ENCODE measurements at places on chromosomes 6 and 20. TPM values are rescaled to one million over a fixed set of nuclear protein-coding genes. Genes with fewer than 3 reads are reported as not detected.

The CHRNA4 gene
- total RNA-seq = not detected

The ARMC2 gene
- total RNA-seq = 2.4 TPM

The PTCHD4 gene
- total RNA-seq = 0.10 TPM

The RHAG gene
- not detected for total RNA-seq

The PRR18 gene
- not detected for total RNA-seq

The BMP7 gene
- total RNA-seq = not detected

The SLC35D3 gene
- 0.52 TPM for total RNA-seq

The PTK6 gene
- total RNA-seq = 0.52 TPM

The SLC22A2 gene
- total RNA-seq = not detected

The CSE1L gene
- 33.6 TPM for total RNA-seq

The KIFC1 gene
- total RNA-seq = 0.94 TPM

The APCDD1L gene
- not detected for total RNA-seq

The PSORS1C1 gene
- not detected for total RNA-seq

The NKX2-4 gene
- total RNA-seq = not detected

The CST2 gene
- not detected for total RNA-seq

The RSPO4 gene
- not detected for total RNA-seq

The TDRD6 gene
- not detected for total RNA-seq

The CCR6 gene
- total RNA-seq = 14.8 TPM

The OXT gene
- total RNA-seq = not detected

The NRSN1 gene
- not detected for total RNA-seq

The RAB44 gene
- total RNA-seq = 1.3 TPM

The PGC gene
- 0.10 TPM for total RNA-seq

The HSD17B8 gene
- total RNA-seq = 6.4 TPM

The UBE2C gene
- 1.6 TPM for total RNA-seq

The WFDC10B gene
- not detected for total RNA-seq

The HSPA1L gene
- total RNA-seq = 2.7 TPM

The SPATA25 gene
- 0.52 TPM for total RNA-seq

The PLCB1 gene
- total RNA-seq = 14.6 TPM

The ARMH2 gene
- not detected for total RNA-seq

The PAK5 gene
- not detected for total RNA-seq

The TGM2 gene
- total RNA-seq = 0.73 TPM

The PABPC1L gene
- total RNA-seq = 6.6 TPM

The COL11A2 gene
- total RNA-seq = 0.63 TPM

The EYA2 gene
- total RNA-seq = 0.10 TPM

The GTF3C6 gene
- total RNA-seq = 16.5 TPM

The HLA-DPB1 gene
- total RNA-seq = 166 TPM

The ULBP3 gene
- 0.84 TPM for total RNA-seq

The MEA1 gene
- 17.7 TPM for total RNA-seq

The CLDN20 gene
- total RNA-seq = not detected

The E2F1 gene
- total RNA-seq = 2.0 TPM

The LINC00237 gene
- total RNA-seq = not detected

The C20orf141 gene
- total RNA-seq = not detected

The HEY2 gene
- 0.10 TPM for total RNA-seq

The GJA10 gene
- not detected for total RNA-seq

The FKBP1C gene
- total RNA-seq = 0.73 TPM

The BPIFB1 gene
- total RNA-seq = not detected

The ULBP1 gene
- total RNA-seq = 0.10 TPM

The C20orf202 gene
- not detected for total RNA-seq

The DEK gene
- 93.3 TPM for total RNA-seq

The CLPSL2 gene
- not detected for total RNA-seq

The SEC23B gene
- total RNA-seq = 25.0 TPM

The PRKN gene
- total RNA-seq = 6.1 TPM

The TNXB gene
- total RNA-seq = 2.8 TPM

The HLA-DOB gene
- total RNA-seq = 6.6 TPM

The VNN1 gene
- total RNA-seq = 2.7 TPM

The SLC22A16 gene
- total RNA-seq = not detected

All from mononuclear cell (primary cell).